ENCODE measurements at places on chromosomes 5 and 9.

GRCh38 chr9:26947736-26948135, 694 bp upstream of the PLAA start:
- DNase-seq, result no peak

GRCh38 chr9:19163631-19164030, 36.3 kb upstream of the PLIN2 start:
- no peak for DNase-seq

GRCh38 chr9:137228968-137229896, 1.5 kb upstream of the SLC34A3 start:
- DNase-seq, result no peak

GRCh38 chr9:36818242-36818938, 215.7 kb downstream of the PAX5 start:
- no peak for DNase-seq

Data from GM04504 (cell line).